Activated T-helper 2 cell treated with anti-CD3 and anti-CD28 coated beads, Interferon-gamma antibody, Interleukin-2, Interleukin-4, amounts not matched to agents 10 μg/mL and 5 μg/mL and 100 μg/mL, durations not matched to agents 14 hours and 24 hours and 36 hours (primary cell): ENCODE measurements at places on chromosomes 12 and 14. TPM values are rescaled to one million over a fixed set of nuclear protein-coding genes. Genes with fewer than 3 reads are reported as not detected.
A peak's percentile ranks its signal among the peaks of the same experiment; 100 is the strongest.

Gene PLD4
- total RNA-seq: 0.16 and 0.23 TPM in 2 replicates

Gene KCNA5
- not detected in 2 replicates for total RNA-seq

GRCh38 chr14:20144820-20145219 lies 6.2 kb downstream of the OR4N5 start:
- DNase-seq: no peak

Gene KRT83
- not detected in 2 replicates for total RNA-seq

DNA sequence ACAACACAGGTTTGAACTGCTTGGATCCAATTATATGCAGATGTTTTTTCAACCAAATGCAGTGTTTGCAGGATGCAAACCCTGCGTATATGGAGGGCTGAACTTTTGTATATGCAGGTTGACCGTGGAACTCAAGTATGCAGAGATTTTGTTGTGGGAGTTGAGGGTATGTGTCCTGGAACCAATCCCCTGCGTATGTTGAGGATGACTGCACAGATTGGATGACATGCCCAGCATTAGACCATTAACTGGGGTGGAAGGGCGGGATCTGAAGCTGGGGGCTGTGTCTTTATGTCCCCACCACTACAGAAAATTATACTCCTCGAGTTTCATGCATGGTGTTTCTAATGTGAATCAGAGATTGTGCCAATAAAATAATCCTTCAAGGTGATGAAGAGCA lies 162.2 kb upstream of the RMST start:
- no peak for DNase-seq

Gene AVPR1A
- not detected in 2 replicates for total RNA-seq

DNA sequence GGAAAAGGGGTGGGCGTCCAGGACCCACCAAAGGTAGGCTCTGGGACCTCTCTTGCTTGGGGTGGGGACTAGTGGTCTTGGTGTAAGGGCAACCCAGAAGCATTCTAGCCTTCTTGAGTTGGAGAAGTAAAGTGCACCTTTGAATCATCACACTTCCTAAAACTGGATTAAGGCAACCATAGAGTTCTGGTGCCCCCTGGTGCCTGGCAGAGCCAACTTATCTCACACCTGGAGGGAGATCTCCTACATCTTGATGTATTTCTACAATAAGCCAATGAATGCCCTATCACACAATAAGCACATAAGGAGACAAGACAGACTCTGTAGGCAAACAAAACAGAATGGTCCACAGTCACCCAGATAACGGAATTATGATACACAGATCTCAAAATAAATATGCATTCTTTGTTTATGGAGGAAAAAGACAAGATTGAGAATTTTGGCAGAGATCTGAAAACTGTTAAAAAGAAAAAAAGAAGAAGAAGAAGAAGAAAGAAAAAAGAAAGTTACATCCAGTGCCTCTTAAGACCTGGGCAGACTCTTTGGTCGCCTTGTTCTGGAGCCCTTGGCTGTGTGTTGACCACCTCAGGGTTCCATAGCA lies 95.9 kb upstream of the PPP2R5C start:
- DNase-seq: no peak

Gene EEF1AKMT3
- total RNA-seq: 5.1 and 5.8 TPM in 2 replicates

DNA sequence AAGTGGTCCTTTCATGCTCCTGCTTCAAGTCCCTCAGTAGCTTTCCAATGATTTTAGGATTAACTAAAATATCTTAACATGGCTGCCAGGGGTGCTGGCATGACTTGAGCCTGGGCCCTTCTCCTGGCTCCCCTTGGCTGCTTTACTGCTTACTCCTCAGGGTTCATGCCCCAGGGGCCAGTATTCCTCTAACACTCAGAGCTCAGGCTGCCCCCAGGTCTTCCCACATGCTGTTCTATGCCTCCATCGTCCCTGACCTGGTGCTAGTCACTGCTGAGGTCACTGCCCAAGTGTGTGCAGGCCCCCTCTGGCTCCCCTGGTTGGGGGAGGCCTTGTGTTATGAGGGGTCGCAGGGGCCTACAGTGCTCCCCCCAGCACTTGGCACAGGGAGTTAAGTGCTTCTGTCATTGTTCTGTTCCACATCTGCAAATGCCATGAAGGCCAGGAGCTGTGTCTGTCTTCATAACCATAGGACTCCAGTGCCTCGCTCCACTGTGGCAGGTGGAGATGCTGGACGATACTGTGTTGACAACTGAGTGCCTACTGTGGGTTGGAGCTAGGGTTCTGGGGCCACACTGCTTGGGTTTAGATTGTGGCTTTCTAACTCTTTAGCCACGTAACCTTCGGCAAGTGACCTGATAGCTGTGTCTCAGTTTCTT lies 190.6 kb downstream of the CALM1 start:
- DNase-seq: no peak

DNA sequence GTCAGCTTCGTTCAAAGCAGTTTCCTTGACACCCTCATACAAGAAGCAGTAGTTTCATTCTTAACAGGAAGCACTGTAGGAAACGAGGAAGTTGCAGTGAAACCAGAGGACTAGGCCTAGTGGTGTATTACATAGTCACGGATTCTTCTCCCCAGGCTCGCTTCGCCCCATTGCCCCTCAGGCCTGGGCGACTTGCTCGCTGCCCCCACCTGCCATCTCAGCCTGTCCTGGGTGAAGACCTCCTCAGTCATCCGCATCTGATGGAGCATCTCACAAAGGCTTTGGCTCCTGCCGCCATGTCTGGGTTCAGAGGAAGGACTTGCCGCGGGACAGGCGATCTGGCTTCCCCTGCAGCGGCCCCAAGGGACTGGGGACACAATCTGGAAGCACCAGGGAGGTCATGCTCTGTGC lies 93.5 kb downstream of the LMNTD1 start:
- no peak for DNase-seq

DNA sequence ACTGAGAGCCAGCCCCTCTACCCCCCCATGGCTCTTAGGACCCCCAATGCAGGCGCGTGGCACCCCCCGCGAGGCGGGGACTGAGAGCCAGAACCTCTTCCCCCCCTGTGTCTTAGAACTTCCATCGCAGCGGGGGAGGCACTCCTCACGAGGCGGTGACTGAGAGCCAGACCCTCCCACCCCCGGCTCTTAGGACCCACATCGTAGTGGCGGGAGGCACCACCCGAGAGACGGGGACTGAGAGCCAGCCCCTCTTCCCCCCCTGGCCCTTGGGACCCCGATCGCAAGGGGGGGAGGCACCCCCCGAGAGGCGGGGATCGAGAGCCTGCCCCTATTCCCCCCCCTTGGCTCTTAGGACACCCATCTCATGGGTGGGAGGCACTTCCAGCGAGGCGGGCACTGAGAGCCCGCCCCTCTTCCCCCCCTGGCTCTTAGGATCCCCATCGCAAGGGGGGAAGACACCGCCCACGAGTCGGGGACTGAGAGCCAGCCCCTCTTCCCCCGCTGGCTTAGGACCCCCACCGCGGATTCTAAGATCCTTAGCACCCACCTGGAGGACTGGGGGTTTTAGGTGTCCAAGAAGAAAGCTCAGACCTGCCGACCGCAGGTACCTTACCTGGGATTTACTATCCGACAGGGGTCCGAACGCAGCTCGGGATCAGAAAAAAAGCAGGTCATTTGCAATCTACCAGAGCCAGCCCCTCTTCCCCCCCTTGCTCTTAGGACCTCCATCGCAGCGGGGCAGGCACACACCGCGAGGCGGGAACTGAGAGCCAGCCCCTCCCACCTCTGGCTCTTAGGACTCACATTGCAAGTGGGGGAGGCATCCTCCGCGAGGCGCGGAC lies 44.9 kb downstream of the DDX11 start:
- no peak for DNase-seq

- DNase-seq: no peak
Measured at GRCh38 chr12:43325786-43326185, 226.2 kb downstream of the ADAMTS20 start.

Gene KLHL33
- 0.07 TPM in 1 of 2 replicates, not detected in the other for total RNA-seq

DNA sequence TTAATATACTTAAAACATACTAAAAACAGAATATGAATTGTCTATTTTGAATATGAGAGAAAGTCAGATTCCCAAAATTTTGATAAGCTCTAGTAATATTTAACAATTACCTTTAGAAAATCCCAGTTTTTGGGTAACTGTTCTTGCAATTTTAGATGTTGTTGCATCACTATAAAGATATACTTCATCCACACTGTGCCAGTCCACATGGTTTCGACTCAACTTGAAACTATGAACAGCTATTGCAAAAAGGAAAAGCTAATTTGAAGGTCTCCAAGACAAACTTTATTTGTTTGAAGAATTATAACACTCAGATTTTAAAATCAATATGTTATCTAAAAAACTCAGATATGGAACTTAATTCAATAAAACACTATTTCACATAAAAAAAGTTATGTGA lies 59.9 kb downstream of the DDHD1 start:
- no peak for DNase-seq

Gene SERPINA3
- total RNA-seq: not detected in 2 replicates

DNA sequence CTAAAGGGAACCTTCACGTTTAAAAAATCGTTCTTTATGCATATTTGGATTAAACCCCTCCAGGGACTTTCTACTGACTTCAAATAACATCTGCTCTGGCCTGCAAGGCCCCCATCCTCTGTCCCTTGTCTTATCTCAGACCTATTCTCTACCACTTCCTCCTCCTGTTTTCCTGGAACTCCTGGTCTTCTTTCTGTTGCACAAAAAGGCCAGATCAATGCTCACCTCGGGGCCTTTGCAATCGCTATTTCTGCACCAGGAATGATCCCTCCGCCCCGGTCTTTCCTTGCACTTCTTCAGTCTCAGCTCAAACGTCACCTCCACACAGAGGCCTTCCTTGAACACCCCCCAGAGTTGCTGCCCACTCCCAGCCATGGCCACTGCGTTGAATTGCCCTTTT lies 57.6 kb upstream of the BEGAIN start:
- DNase-seq: no peak

- DNase-seq: no peak
Measured at GRCh38 chr12:72273499-72273837, 1.3 kb downstream of the TRHDE start.

Gene ADAM21
- not detected in 2 replicates for total RNA-seq

GRCh38 chr14:24299255-24300191 lies at the start of the genes DHRS1 and NOP9:
Gene DHRS1 (minus strand): TSS chr14:24299780. CDS start chr14:24299106, 674 bp downstream.
Gene NOP9 (plus strand): TSS chr14:24299850. CDS start chr14:24299955, 105 bp downstream.
- DNase-seq: peak; percentile 89

- DNase-seq: no peak
Measured at GRCh38 chr12:63816031-63816430, 28.5 kb upstream of the SRGAP1 start.

Gene NDRG2
- 1.1 and 1.8 TPM in 2 replicates for total RNA-seq

Gene BATF
- total RNA-seq: 152 and 154 TPM in 2 replicates
